ENCODE measurements at places on chromosomes 12 and 14.

DNA sequence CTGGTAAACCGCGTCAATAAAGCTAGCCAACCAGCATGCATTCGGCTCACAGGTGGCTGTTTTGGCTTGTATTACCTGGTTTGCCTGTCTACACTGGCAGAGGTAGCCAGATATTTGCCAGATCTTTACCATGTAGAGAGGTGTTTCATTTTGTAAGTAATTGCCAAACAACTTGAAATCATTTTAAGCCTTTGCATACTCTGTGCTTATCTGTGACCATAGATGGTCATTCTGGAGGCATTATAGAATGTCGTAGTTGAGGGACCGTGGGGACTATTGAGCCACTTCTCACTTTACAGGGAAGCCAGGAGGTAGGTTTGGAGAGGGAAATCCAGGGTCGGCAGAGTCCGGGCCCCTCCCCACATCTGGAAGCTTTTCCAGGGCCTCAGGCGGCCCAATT, 5.9 kb downstream of the ADGRD1 start:
- DNase-seq, result no peak

GRCh38 chr12:41795051-41795600, 349.5 kb downstream of the GXYLT1 start:
- no peak for DNase-seq

- no peak for DNase-seq
Measured at GRCh38 chr14:96181186-96182056, 23.2 kb upstream of the BDKRB2 start.

DNA sequence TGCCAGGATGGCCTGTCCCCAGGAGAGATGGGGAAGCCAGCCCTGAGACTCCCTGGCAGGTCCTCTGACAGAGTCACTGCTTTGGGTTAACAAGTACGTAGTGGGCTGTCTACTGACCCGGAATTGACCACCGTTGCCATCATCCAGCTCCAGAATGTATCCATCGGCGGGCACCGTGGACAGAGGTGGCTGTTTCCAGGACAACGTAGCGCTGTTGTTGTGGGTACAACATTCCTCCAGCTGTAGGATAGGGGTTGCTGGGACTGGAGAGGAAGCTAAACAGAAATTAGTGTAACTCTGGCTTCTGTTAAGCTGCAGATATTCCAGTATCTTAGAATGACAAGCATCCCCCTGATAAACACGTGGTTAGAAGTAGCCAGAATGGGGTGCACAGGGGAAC, 56.3 kb upstream of the PYGL start:
- DNase-seq, result no peak

- DNase-seq, result peak; percentile 71
Measured at GRCh38 chr14:73424453-73424852, 33.9 kb downstream of the NUMB start.

Data from inflammatory macrophage (primary cell).